Aorta (tissue), 5 donors: ENCODE measurements at places on chromosomes 7 and 10. TPM values are rescaled to one million over a fixed set of nuclear protein-coding genes. Genes with fewer than 3 reads are reported as not detected.
A peak's percentile ranks its signal among the peaks of the same experiment; 100 is the strongest.

GRCh38 chr10:98332623-98333269 lies 64.8 kb upstream of the LOXL4 start:
- H3K4me1 ChIP-seq = no peaks in the 10 kb centered on the region
- H3K27ac ChIP-seq = no peak overlapping the region
- no peaks in the 10 kb centered on the region for H3K36me3 ChIP-seq
- DNase-seq = no peak

DNA sequence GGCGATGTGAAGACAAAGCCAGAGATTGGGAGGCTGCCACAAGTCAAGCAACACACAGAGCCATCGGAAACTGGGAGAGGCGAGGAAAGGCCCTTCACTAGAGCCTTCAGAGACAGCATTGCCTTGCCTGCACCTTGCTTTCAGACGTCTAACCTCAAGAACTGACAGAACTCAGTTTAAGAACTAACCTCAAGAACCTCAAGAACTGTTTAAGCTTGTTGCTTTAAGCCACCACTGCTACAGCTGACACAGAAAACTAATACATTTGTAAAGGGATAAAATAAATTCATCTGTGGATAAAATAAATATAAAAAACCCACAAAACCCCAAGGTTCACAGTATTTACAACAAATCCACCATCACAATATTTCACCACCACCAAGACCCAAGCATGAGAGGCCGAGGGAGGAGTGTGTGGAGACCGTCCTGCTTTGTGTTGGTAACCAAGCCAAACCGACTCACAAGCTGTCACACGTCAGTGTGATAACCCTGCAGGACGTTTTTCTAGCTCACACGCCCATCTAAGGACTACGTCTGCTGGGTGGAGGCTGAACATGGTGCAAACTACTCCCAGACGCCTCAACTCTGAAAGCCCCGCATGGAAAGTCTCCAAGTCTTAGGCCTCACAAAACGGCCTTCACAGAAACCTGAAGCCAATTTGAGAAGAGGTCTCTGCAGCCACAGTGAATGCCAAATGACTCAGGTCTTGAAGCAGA lies 116.8 kb downstream of the ABLIM1 start:
- DNase-seq = no peak
- no peak overlapping the region for H3K4me3 ChIP-seq

DNA sequence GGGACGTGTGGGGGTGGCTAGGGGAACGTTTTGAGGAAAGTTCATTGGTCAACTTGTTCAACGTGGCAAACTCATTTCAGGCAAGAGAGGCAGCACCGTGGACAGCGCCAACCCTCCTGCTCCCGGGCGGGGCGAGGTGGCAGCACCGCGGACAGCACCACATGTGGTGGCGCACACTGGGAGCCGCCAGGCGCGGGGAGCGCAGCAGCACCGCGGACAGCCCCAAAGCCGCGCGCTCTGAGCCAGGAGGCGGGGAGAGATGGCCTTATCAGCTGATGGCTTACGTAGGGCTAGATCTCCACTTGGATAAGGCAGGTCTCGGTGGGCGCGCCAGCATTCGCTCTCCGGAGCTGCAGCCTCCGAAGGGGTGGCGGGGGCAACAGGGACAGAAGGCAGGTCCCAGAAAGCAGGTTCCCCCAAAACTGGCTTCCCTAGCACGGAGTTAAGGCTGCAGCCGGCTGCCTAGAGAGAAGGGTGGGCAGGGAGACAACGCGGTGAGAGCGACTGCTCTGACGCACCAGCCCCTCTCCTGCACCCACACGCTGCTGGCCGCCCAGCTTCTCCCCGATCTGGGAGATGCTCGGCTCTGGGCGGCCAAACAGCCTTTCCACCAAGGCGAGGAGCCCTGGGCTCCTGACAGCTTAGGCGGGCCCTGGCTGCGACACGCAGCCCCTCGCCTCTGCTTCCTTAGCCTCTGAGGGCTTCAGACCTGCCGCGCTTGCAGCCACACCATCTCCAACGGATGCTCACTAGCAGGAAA lies at the start of gene HTR5A:
HTR5A (plus strand) TSS at position 333 of the 760 bp plus-strand sequence. CDS start 576 bp downstream, outside the sequence.
- no peaks in the 10 kb centered on the region for H3K36me3 ChIP-seq
- no peak within 1 kb of the TSS for H3K27ac ChIP-seq
- no peaks in the 10 kb centered on the region for H3K4me1 ChIP-seq
- H3K4me3 ChIP-seq = no peak within 1 kb of the TSS
- no peaks in the 10 kb centered on the region for H3K27me3 ChIP-seq

GRCh38 chr7:37353949-37354655 lies 94.6 kb downstream of the ELMO1 start:
- H3K27ac ChIP-seq = peak overlapping the region; percentile 32
- H3K27me3 ChIP-seq = no peaks in the 10 kb centered on the region
- H3K4me3 ChIP-seq = no peak overlapping the region

- no peaks in the 10 kb centered on the region for H3K27me3 ChIP-seq
- H3K4me3 ChIP-seq = no peak overlapping the region
- H3K27ac ChIP-seq = no peak overlapping the region
- no peak for DNase-seq
- H3K36me3 ChIP-seq = no peaks in the 10 kb centered on the region
Observed at GRCh38 chr10:17115683-17116082, 13.9 kb downstream of the CUBN start.

- H3K4me1 ChIP-seq = no peaks in the 10 kb centered on the region
- H3K27me3 ChIP-seq = no peaks in the 10 kb centered on the region
- H3K36me3 ChIP-seq = no peaks in the 10 kb centered on the region
- H3K27ac ChIP-seq = no peak overlapping the region
Observed at GRCh38 chr7:94182721-94183120, 178.6 kb upstream of the BET1 start.

GRCh38 chr7:36404639-36405408 lies 15.2 kb downstream of the ANLN start:
- no peak for DNase-seq
- no peaks in the 10 kb centered on the region for H3K36me3 ChIP-seq
- H3K4me3 ChIP-seq = no peak overlapping the region
- no peak overlapping the region for H3K27ac ChIP-seq

- H3K4me3 ChIP-seq = no peak overlapping the region
- H3K4me1 ChIP-seq = peaks cover 2% of the 10 kb centered on the region
- no peaks in the 10 kb centered on the region for H3K36me3 ChIP-seq
- no peak overlapping the region for H3K27ac ChIP-seq
- no peaks in the 10 kb centered on the region for H3K27me3 ChIP-seq
Observed at GRCh38 chr10:87534173-87534858, 29.6 kb downstream of the MINPP1 start.

- no peaks in the 10 kb centered on the region for H3K36me3 ChIP-seq
- no peak overlapping the region for H3K27ac ChIP-seq
- DNase-seq = no peak
- H3K4me1 ChIP-seq = no peaks in the 10 kb centered on the region
- H3K4me3 ChIP-seq = no peak overlapping the region
Observed at GRCh38 chr7:26443751-26444150, 152.1 kb downstream of the SNX10 start.

DNA sequence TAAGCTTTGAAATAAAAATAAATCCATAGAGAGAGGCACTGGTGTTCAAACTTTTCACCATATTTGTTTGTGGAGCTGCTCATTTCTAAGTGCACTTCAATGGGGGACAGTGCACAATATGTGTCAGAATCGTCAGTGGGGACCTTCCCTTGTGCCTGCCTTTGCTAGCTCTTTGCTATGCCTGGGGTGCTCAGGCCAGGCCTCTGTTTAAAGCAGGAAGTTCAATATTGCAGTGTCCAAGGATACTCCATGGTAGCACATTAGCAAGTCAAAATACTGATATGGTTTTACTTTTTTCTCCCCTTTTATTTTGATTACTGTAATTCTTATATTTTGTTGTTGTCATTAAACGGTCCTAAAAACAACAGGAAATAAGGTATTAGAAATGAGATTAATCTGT lies 113.4 kb downstream of the POU6F2 start:
- H3K27ac ChIP-seq = no peak overlapping the region
- no peaks in the 10 kb centered on the region for H3K4me1 ChIP-seq
- no peaks in the 10 kb centered on the region for H3K27me3 ChIP-seq
- DNase-seq = no peak
- H3K36me3 ChIP-seq = no peaks in the 10 kb centered on the region

GRCh38 chr7:139976838-139977656 lies 85.7 kb downstream of the PARP12 start:
- H3K36me3 ChIP-seq = no peaks in the 10 kb centered on the region
- H3K4me1 ChIP-seq = no peaks in the 10 kb centered on the region

- no peaks in the 10 kb centered on the region for H3K36me3 ChIP-seq
- no peak overlapping the region for H3K4me3 ChIP-seq
- peaks cover 5% of the 10 kb centered on the region for H3K4me1 ChIP-seq
- no peak for DNase-seq
- peak overlapping the region; percentile 80 for H3K27ac ChIP-seq
Observed at GRCh38 chr7:47578579-47579270, 3.2 kb downstream of the TNS3 start.

GRCh38 chr10:60817398-60817805 lies 39.1 kb downstream of the CDK1 start:
- no peak overlapping the region for H3K4me3 ChIP-seq
- no peaks in the 10 kb centered on the region for H3K27me3 ChIP-seq
- no peaks in the 10 kb centered on the region for H3K36me3 ChIP-seq
- no peaks in the 10 kb centered on the region for H3K4me1 ChIP-seq

DNA sequence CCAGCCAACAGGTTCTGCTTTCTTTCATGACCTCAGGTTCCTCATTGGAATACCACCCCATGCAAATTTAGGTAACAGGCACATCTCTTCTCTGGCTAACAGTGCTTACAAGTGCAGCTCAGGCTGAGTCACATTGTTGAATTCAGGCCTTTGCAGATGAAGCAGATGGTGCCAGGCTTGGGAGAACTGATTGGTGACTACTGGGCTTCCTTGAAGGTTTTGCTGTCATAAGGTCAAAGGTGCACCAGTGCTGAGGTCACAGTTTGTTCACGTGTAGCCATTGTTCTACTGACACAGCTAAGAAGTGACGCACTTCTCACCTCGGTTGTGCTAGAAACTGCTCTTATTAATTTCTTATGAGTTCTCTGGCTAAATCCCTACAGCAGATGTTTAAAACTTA lies 128.6 kb upstream of the BMPER start:
- H3K27ac ChIP-seq = no peak overlapping the region
- no peaks in the 10 kb centered on the region for H3K4me1 ChIP-seq
- H3K27me3 ChIP-seq = no peaks in the 10 kb centered on the region
- no peak for DNase-seq
- H3K36me3 ChIP-seq = no peaks in the 10 kb centered on the region

- no peaks in the 10 kb centered on the region for H3K4me1 ChIP-seq
- H3K27me3 ChIP-seq = no peaks in the 10 kb centered on the region
- no peak overlapping the region for H3K27ac ChIP-seq
Observed at GRCh38 chr7:113044394-113044793, 42.2 kb downstream of the GPR85 start.

DNA sequence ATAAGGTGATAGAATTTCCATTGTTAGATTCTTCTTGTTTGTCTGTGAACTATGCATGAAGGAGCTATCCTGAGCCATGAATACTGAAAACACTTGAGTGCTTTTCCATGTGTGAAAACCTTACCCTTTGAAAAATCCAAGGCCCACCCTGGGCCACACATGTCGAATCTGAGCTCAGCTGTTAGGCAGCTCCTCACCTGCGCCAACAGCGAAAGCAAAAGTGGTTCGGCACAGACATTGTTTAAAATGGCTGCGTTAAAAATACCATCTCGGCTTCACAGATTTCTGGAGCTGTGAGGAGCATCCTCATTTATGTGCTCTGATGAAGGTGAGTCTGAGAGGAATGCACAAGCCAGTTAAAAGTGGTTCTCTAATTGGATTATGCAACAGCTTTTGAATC lies 137.7 kb downstream of the NEUROD6 start:
- H3K36me3 ChIP-seq = no peaks in the 10 kb centered on the region
- no peak for DNase-seq
- H3K27ac ChIP-seq = no peak overlapping the region
- no peaks in the 10 kb centered on the region for H3K4me1 ChIP-seq

DNA sequence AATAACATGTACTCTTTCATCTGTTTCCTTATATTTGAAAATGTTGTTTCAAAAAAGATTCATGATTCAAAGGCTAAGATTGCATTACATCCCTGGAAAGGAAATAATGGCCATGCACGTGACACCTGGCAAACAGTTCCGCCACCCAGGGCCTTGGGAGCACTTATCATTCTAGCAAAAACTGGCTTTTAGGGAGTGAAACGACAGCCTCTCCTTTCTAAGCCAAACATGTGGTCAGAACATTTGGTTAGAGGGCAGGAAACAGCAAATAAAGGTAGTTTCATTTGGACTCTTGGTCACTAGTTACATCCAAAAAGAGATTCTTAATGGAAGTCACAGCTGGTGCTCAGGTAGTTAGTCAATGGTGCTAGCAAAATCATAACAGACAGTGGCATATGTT lies 83.5 kb downstream of the FAS start:
- no peak overlapping the region for H3K27ac ChIP-seq
- no peaks in the 10 kb centered on the region for H3K36me3 ChIP-seq
- H3K4me1 ChIP-seq = no peaks in the 10 kb centered on the region
- no peaks in the 10 kb centered on the region for H3K27me3 ChIP-seq
- peak; percentile 54 for DNase-seq

GRCh38 chr7:23212395-23212794 lies 30.5 kb downstream of the NUP42 start:
- no peak for DNase-seq
- H3K36me3 ChIP-seq = no peaks in the 10 kb centered on the region

DNA sequence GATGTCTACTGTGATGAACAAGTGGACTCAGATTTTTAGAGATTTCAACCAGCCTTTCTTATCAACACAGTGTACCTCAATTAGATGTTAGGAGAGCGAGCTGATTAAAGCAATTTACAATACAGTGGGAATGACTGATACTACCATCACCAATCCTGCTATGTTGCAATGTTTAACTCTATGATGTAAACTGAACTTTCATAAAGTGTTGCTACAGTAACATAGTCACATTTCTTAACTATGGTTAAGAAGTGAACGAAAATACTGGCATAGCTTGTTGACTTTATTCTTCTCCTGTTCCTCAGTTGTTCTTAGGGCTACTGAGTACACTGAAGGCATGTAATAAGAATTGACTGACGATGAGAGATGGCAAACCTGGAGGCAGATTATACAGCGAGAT lies 139.8 kb downstream of the MYOF start:
- no peak overlapping the region for H3K4me3 ChIP-seq
- H3K27ac ChIP-seq = no peak overlapping the region
- H3K4me1 ChIP-seq = no peaks in the 10 kb centered on the region
- no peak for DNase-seq
- no peaks in the 10 kb centered on the region for H3K27me3 ChIP-seq
- H3K36me3 ChIP-seq = peaks cover 19% of the 10 kb centered on the region

GRCh38 chr7:132573251-132573955 lies 2.9 kb downstream of the PLXNA4 start:
- H3K4me1 ChIP-seq = no peaks in the 10 kb centered on the region
- DNase-seq = no peak
- no peaks in the 10 kb centered on the region for H3K27me3 ChIP-seq

- H3K4me3 ChIP-seq = no peak overlapping the region
- no peaks in the 10 kb centered on the region for H3K36me3 ChIP-seq
- H3K27ac ChIP-seq = no peak overlapping the region
- H3K4me1 ChIP-seq = no peaks in the 10 kb centered on the region
Observed at GRCh38 chr10:120543291-120543690, 86.3 kb downstream of the PLPP4 start.

The FAM24A gene
- not detected for total RNA-seq

The CALY gene
- not detected for total RNA-seq

The CDH23 gene
- 7.5 TPM for total RNA-seq

The KIF5B gene
- total RNA-seq = 111 TPM

The ARHGEF5 gene
- total RNA-seq = 9.0 TPM

The MAD1L1 gene
- 20.3 TPM for total RNA-seq

The NPC1L1 gene
- 0.39 TPM for total RNA-seq

The SUN3 gene
- total RNA-seq = not detected

The HOGA1 gene
- total RNA-seq = 4.6 TPM

The MCM10 gene
- 0.78 TPM for total RNA-seq

The ATOH7 gene
- total RNA-seq = 0.23 TPM

The CASTOR2 gene
- 27.1 TPM for total RNA-seq

The HGF gene
- 20.7 TPM for total RNA-seq

The STMP1 gene
- total RNA-seq = 29.8 TPM

The PLEKHS1 gene
- 0.29 TPM for total RNA-seq

The NKX1-2 gene
- total RNA-seq = not detected

The TAF6 gene
- 31.7 TPM for total RNA-seq
